ENCODE measurements at places on chromosomes 11 and 22. TPM values are rescaled to one million over a fixed set of nuclear protein-coding genes. Genes with fewer than 3 reads are reported as not detected.

GRCh38 chr22:46390652-46391301 lies 55.3 kb downstream of the TRMU start:
- H3K36me3 ChIP-seq, result no peaks in the 10 kb centered on the region
- H3K4me1 ChIP-seq, result no peaks in the 10 kb centered on the region
- DNase-seq, result no peak
- no peak overlapping the region for H3K4me3 ChIP-seq
- no peak overlapping the region for H3K27ac ChIP-seq
- H3K27me3 ChIP-seq, result no peaks in the 10 kb centered on the region

DNA sequence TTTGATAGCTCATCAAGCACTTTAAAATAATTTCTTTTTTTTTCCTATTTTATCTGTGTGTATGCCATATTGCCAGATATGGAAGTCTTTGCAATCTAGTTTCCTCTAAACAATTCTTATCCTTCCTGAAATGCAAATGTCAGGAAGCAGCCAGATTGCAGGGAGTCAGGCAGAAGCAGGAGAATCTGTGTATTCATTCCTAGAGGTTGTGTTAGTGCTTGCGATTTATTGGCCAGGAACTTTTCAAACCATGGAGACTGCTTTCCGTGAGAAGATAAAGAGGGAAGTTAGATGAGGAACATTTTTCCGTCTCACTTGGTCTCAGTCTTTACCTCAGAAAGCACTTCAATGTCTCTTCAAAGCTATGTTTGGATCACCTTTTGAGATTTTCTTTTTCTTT lies 91.9 kb downstream of the GRAMD1B start:
- H3K4me3 ChIP-seq, result no peak overlapping the region
- no peak for DNase-seq
- no peak overlapping the region for H3K27ac ChIP-seq

- no peaks in the 10 kb centered on the region for H3K4me1 ChIP-seq
- peaks cover 16% of the 10 kb centered on the region for H3K36me3 ChIP-seq
- no peaks in the 10 kb centered on the region for H3K27me3 ChIP-seq
- no peak overlapping the region for H3K4me3 ChIP-seq
Observed at GRCh38 chr11:74162681-74163467, 7.9 kb downstream of the C2CD3 start.

- H3K4me1 ChIP-seq, result peaks cover 13% of the 10 kb centered on the region
- no peak for DNase-seq
- no peak overlapping the region for H3K4me3 ChIP-seq
- H3K36me3 ChIP-seq, result peaks cover 33% of the 10 kb centered on the region
- H3K27ac ChIP-seq, result no peak overlapping the region
Observed at GRCh38 chr11:69648679-69649575, 8.0 kb downstream of the CCND1 start.

The TSPAN32 gene
- total RNA-seq, result 3.7 TPM

The PAK1 gene
- 43.5 TPM for total RNA-seq
